ENCODE measurements at places on chromosomes 2 and 18.

DNA sequence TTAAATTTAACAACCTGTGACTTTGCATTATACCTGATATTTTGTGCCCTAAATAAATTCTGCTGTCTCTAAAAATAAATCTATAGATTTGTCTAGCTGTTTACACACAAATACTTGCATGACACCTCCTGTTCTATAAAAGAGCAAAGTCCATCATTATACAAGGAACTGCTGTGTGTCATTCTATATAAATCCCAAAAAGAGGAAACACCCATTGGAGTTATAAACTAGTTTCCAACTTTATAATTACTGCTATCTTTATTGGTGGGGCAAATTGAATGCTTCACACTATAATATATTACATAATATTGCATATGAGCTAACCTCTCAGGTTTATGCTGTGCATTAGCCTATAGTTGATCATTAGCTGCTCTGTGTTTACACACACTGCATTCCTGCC, 504.4 kb downstream of the SATB2 start:
- no peak for DNase-seq

DNA sequence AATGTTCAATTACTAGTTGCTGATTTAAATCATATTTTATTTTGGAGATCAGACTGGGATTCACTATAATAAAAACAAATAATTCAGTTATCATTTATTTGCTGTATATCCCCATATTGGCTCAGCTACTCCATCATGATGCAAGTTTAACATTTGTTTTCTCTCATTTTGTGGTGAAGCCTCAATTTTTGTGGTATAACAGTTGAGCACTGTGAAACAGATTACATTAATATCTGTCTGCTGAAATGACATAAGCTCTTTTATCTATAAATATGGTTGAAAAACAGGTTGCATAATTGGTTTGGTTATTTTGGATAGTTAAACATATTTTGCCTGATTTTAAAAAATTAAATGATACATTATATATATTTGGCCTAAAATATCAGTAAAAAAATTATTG, 67.7 kb downstream of the DPP4 start:
- no peak for DNase-seq

DNA sequence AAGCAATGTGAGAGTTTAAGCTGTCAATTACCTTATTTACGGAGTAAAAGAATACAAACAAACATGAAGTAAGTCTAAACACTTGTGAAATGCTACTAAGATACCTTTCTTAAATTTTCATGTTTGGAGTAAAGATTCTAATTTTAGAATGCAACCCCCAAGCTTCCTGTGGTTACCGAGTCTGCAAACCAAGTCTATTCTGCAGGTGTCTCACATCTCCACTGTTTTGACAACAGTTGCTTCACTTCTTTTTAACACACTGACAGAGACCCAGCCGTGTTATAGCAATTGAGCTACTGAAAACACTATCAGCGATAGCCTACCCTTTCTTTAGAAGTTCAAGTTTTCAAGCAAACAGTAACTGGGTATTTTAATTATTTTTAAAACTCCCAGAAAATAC, 608.3 kb downstream of the ERBB4 start:
- DNase-seq = peak; percentile 1

DNA sequence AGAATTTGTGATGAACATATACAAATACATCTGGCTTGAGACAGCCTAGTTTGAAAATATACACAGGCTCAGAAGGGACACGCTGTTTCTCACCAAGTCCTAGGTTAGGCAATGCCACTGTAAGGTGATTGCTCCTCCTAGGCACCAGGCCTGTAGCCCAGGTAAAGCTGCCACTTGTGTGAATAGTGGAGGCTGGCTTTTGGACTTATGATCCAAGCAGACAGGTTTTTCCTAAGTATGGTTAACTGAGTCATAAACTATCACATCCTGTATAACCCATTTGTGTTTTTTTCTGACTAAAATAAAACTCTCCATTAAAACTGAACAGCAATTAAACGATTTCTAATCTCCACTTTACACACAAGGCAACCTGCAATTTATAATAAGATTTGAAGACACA, 81.0 kb downstream of the SEMA4F start:
- no peak for DNase-seq

DNA sequence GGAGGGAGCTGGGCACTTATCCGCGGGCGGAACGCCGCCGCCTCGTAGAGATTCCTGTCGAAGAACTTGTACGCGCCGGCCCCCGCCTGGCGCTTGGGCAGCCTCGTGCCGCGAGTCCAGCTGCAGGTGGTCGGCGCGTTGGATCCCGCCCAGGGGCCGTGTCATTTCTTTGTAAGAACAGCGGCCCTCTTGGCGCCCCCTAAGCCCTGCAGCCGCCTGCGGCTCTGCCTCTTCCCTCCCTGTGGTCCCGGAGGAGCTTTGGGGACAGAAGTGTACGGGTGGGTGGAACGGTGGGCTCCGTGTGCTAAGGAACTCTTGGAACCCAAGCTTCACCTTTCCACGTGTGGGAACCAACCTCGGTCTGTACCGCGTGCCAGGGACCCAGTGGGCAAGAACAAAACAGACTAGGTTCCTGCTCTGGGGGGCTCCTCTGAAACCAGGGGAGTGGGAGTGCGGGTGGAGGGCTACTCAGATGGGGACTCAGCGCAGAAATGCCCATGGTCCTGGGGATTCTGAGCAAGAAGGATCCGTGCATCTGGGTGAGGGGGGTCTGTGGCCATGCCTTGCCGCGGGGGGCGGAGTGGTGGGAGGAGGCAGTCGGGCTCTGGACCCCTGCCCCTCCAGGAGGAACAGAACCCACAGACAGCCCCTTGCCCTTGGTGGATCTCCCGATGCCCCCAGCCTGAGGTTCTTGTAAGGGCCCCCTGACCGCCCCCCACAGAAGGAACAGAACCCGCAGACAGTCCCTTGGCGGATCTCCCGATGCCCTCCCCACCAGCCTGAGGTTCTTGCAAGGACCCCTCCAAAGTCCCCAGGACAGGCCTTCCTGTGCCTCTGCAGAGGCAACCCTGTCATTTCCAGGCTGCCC, 1.5 kb downstream of the GPC1 start:
- DNase-seq = no peak

- no peak for DNase-seq
Measured at GRCh38 chr2:226679389-226680065, 120.1 kb downstream of the IRS1 start.

- DNase-seq = no peak
Measured at GRCh38 chr2:74448771-74449170, 6.1 kb upstream of the INO80B start.

DNA sequence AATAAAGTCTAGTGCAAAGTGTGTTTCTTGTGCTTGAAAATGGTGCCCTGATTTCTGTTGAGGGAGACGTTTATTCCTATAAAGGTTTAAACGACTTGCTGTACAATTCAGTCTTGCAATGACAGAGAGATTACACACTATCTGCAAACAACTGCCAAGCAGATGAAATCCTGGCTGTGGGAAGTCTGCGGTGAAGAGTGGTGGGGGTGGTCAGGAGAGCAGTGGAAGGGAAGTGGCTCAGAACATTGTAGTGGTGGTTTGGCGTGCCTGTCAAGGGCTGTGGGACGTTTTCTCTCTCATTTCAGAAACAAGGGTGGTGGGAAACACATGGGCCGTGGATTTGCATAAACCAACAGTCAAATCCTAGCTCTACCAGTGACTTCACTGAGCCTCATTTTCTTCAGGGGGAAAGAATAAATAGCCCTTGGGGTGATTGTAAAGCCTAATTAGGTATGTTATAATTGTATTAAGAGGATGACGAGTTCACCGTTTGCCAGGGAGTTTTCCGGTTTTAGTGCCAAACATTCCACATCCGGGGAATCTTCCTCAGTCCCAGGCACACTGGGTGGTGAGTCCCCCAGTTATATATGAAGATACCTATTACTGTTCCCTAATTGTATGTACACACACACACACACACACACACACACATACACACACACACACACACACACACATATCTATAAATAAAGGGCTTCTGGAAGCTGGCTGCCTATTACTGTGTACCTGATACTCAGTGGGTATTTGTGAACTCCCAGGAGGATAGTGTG, 115.0 kb downstream of the SPTBN1 start:
- peak; percentile 61 for DNase-seq

DNA sequence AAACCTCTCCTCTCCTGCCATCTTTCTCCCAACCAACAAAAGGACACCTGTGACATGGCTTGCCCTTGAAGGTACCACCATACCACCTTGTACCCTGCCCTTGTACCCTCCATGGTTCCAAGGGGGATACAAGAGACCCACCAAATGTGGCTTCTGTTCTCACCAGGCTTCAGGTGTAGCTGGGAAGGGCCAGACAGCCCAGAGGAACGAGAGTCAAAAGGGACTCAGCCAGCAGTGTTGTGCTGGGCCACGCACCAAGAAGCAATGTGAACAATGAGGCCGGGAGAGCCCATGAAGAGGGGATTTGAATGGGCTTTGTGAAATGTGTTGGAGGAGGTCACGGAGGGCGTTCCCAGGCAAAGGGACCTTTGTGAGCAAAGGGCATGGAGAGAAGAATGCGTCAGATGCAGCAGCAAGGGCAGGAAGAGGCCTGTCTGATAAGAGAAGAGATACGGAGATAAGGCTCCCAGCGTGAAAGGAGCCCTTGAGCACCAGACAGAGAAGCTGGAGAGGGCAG, 48.6 kb downstream of the PLB1 start:
- DNase-seq = no peak

DNA sequence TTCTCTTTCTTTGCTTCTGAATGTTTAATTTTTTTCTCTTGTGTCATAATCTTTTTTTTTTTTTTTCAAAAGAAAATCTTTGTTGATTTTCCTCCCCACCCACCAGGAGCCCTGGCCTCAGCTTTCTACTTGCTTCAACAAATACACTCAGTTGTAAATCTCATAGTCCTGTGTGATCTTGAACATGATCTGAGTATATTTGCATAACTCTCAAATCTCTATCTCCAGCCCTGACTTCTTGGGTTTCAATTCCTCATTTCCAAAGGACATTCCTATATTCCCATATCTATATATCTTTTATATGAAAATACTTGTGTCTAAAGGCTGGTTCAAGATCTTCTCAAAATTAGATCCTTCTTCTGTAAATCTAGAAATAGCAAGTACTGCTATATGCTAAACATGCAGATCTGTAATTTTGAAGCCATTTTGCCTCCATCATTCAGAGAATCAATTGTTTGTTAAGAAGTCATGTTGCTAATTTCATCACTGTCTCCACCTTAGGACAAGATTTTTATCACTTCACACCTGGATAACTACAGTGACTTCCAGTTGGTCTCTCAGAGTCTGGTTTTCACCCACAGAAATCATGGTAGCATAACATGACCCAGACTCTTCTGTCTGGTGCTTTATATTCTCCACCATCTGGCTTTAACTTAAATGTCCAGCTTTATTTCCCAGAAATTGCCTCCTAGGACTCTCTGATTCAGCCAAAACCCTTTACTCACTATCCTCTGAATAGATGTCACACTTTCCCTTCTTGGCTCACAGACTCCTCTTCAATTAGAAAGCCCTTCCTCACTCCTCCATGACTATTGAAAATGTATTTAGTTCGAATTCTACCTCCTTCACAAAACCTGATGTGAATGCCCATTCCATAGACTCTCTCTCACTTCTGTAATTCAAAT, 98.1 kb downstream of the ZEB2 start:
- DNase-seq = no peak

- no peak for DNase-seq
Measured at GRCh38 chr2:187003038-187003554, 154.1 kb upstream of the ZSWIM2 start.

DNA sequence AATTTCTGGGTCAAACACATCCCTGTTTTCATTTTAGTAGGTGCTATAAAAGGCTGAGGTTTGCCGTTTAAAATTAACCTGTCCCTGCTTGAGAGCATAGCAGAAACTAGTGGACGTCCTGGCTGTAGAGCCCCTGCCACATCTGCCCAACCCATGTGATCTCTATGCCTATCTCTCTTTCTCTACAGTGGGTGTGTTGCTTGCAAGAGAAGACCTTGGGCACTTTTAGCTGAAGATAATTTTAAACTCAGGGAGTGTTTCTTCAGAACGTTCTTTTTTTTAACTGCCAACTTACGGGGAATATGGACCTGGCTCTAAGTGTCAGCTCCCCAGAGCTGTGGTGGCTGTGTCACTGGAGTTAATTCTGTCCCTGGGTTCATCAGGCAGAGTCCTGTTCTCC, 100.6 kb downstream of the NRP2 start:
- DNase-seq = no peak

DNA sequence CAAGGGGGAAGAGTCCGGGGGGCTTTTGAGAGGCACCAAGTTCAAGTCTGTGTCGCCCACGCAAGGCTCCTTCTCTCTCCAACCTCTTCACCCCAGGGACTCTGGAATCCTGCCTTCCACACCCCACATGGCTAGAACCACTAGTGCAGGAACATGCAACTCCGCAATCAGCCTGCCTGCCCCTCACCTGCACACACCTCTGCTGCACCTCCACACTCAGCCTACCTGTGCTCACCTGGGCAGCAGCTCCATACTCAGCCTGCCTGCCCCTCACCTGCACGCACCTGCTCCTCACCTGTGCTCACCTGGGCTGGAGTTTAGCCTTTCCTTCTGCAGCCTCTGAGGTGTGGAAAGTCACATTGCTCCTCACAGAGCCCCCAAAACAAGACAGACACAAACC, 277.4 kb downstream of the NDUFA10 start:
- no peak for DNase-seq

GRCh38 chr2:187956906-187957534, 334.7 kb upstream of the GULP1 start:
- no peak for DNase-seq

GRCh38 chr2:21142149-21142548, 18.4 kb downstream of the TDRD15 start:
- no peak for DNase-seq

- DNase-seq = no peak
Measured at GRCh38 chr2:85680707-85681371, 12.8 kb upstream of the SFTPB start.

DNA sequence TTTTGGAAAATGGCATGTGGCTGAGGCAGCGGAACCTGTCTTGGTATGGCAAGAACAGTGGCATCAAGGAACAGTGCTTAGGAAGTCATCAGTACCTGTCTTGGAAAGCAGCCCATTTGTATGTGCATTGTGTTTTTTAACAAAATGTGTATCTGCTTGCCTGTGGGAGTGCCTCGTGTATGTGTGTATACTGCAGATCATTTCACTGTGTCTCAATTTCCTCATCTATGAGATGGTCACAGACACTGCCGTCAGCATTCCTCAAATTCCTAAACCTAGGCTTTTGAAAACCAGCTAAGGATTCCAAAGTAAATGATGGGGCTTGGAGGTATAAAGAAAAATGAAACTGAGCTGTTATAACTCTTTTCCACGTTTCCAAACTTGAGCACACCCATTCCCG, 441.3 kb downstream of the RND3 start:
- DNase-seq = no peak

All from GM13976 (cell line).